T-helper 22 cell (primary cell): ENCODE measurements at places on chromosomes 4 and X.

GRCh38 chr4:135718019-135718418, 1516.4 kb upstream of the PABPC4L start:
- no peak for DNase-seq

DNA sequence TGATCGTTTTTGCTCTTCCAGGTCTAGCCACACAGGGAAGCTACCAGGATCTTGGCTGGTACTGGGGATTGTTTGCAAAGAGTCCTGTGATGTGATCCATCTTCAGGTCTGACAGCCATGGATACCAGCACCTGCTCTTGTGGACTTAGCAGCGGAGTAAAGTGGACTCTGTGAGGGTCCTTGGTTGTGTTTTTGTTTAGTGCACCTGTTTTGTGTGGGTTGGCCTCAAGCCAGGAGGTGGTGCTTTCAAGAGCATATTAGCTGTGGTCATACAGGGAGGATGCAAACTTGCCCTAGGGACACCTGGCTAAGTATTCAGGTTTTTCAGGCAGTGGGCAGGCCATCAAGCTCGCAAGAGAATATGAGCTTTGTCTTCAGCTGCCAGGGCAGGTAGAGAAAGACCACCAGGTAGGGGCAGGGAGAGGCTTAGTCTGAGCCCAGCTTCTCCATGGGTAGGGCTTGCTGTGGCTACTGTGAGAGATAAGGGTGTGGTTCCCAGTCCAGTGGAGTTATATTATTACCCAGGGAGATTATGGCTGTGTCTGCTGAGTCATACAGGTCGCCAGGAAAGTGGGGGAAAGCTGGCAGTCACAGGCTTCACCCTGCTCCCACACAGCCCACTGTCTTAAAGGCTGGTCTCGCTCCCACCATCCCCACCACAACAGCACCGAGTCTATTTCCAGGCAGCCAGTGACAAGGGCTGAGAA, 293.7 kb downstream of the PCDH18 start:
- DNase-seq, result no peak

GRCh38 chr4:76197971-76198410, 15.6 kb downstream of the SCARB2 start:
- DNase-seq, result no peak

DNA sequence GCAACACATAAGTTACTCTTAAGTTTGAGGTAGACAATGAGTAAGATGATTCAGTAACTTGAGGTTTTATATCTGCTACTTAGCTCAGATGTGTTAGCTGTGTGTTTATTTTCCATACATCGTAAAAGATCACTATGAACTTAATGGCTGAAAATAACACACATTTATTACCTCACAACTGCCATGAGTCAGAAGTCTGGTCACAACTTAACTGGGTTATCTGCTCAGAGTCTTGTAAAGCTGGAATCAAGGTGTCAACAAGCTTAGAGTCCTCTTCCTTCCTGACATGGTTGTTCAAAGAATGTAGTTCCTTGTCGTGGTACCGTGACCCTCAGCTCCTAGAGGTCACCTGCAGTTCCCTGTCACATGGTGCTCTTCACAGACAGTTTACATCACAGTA, 204.9 kb upstream of the MAGEB2 start:
- no peak for DNase-seq

GRCh38 chr4:111963158-111963700, 182.0 kb upstream of the FAM241A start:
- no peak for DNase-seq

GRCh38 chr4:185066179-185066578, 47.9 kb downstream of the HELT start:
- DNase-seq, result no peak

- no peak for DNase-seq
Observed at GRCh38 chr4:68183417-68183816, 53.7 kb upstream of the TMPRSS11F start.

GRCh38 chr4:157994863-157995262, 178.0 kb downstream of the GASK1B start:
- DNase-seq, result no peak

- no peak for DNase-seq
Observed at GRCh38 chr4:16019649-16020048, 56.7 kb upstream of the FGFBP2 start.

DNA sequence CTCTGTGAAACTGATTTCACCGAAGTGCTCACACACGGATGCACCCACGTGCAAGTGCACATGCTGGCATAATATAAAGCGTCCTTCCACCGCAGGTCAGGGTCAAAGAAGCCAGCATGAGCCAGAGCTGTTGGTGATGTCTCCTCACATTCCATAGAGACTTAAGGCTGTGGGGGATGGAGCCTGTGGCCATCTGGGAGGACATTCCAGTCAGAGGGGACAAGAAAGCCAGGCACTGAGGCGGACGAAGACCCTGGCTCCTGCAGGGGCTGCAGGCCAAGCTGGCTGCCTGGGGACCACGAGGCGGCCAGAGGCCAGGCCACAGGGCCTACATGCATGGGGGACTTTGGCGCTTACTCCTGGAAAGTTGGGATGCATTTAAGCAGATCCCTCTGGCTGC, 7.7 kb downstream of the RNF212 start:
- no peak for DNase-seq

GRCh38 chr4:73099143-73099542, 29.6 kb upstream of the COX18 start:
- DNase-seq, result no peak

DNA sequence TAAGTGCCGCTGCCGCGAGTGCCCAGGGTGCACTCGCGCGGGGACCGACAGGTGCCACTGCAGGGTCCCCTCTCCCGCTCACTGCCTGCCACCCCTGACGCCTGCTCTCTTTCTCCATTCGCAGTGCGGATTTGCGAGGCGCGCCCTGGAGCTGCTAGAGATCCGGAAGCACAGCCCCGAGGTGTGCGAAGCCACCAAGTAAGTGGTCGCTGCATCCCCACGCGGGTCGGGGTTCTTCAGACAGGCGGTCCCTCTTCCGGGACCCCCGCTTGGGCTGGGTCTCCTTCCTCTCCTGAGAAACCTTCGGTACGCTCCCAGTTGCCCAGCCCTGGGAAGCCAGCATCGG, 547 bp downstream of the GUCY1A1 start:
- DNase-seq, result no peak

- no peak for DNase-seq
Observed at GRCh38 chrX:136551410-136551809, 19.4 kb downstream of the VGLL1 start.

- DNase-seq, result no peak
Observed at GRCh38 chr4:7397206-7398103, 37.3 kb downstream of the PSAPL1 start.

- DNase-seq, result no peak
Observed at GRCh38 chrX:38332505-38332904, 5.2 kb upstream of the RPGR start.

DNA sequence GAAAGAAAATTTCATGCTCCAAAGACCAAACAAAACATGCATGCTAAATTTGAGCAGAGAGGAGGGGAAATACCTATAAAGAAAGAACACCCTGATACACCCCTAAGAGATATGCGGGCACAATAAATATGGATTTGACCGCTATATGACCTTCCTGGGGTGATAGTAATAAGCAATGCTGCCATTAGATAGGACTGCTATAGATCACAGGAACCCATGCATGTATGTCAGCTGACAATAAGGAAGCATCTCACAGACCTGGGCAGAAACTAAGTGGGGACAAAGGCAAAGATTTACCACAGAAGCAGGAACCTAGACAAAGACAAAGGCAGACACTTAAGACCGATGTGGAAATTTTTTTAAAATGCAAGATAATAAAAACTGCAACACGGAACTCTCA, 21.3 kb downstream of the ZNF721 start:
- no peak for DNase-seq

GRCh38 chr4:170697045-170697444, 607.3 kb upstream of the AADAT start:
- no peak for DNase-seq

GRCh38 chrX:136892412-136892811, 11.9 kb upstream of the RBMX start:
- no peak for DNase-seq

DNA sequence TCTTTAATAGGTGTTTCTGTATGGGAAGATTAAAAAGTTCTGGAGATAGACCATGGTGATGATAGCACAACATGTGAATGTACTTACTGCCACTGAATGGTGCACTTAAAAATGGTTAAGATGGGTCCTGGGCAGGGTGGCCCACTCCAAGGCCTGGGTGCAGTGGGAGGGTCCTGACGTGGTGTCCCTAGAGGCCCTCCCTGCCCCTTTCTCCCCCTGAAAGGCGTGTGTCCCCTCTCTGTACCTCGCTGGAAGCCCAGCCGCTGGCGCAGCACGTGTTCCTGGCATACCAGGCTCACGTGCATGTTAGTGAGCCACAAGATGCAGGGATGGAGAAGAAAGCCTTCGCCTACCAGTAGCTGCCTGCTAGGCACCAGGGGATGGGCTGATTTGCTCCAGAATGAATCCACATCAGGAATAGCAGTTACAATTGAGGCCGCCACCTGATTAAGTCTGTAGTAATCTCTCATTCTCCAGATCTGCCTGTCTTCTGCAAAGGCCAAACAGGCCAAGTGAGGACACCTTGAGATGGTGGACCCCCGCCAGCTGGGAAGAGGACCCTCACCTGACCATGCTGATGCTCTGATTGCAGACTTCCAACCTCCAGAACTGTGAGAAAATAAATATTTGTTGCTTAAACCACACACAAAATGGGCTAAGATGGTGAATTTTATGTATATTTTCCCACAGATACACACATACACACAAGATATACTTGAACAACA, 67.5 kb downstream of the COQ2 start:
- DNase-seq, result no peak

GRCh38 chr4:109921384-109921808, 8.7 kb downstream of the EGF start:
- DNase-seq, result no peak

- no peak for DNase-seq
Observed at GRCh38 chr4:163473576-163473975, at the start of gene TKTL2. Gene TKTL2 (minus strand): TSS chr4:163473754. CDS start chr4:163473734, 20 bp downstream.

DNA sequence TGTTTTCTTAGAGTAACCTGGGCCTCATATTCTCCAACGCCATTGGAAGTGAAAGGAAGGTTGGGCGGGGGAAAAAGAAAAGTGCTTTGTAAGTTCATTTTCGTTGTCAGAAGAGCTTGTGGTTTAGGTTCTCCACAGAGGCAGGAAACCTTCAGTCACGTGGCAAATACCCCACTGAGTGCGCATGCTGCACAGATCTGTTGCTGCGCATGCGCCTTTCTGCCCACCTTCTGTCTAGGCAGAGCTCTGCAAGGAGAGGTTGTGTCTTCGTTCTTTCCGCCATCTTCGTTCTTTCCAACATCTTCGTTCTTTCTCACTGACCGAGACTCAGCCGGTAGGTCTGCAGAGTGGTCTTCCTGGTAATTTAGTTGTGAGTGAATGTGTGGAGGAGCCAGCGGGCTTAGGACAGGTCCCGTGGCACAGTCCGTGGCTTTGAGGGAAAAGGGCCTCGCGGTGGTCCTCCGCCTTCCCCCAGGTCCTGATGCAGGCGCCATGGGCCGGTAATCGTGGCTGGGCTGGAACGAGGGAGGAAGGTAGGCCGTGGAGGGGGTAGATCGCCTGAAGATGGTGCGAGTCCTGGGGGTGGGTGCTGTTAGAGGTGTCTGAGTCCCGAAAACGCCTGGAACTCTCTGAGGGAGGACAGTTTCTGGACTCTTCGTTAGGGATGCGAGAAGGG, at the start of gene PAGE5:
Gene PAGE5 (plus strand): TSS at position 228 of the 676 bp plus-strand sequence. CDS start 1,037 bp downstream, outside the sequence.
- no peak for DNase-seq

- DNase-seq, result peak; percentile 63
Observed at GRCh38 chrX:130086447-130087206, 23.7 kb downstream of the ELF4 start.

DNA sequence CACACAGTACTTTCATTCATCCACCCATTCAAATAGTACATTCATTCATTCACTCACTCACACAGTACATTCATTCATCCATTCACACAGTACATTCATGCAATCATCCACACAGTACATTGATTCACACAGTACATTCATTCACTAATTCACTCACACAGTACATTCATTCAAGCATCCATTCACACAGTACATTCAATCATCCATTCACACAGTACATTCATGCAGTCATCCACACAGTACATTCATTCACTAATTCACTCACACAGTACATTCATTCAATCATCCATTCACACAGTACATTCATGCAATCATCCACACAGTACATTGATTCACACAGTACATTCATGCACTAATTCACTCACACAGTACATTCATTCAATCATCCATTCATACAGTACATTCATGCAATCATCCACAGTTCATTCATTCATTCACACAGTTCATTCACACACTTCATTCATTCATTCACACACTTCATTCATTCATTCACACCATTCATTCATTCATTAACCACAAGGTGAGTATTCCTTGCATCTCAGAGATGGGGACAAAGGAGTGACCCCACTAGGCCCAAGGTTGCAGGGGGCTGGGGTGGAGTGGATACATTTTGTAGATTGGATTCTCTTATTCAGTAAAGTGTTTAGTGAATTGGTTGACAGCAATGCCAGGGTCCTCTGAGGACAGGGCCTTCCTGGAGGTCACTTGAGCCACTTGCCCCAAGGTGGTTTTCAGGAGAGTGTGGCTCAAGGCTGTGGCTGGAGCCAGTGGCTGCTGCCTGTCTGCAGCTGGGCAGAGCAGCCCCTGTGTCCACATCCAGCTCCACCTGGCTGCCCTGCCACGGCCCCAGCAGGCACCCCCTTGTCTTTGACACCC, 4.3 kb upstream of the SPON2 start:
- DNase-seq, result no peak

GRCh38 chr4:110635163-110635865, 12.4 kb upstream of the PITX2 start:
- DNase-seq, result no peak

DNA sequence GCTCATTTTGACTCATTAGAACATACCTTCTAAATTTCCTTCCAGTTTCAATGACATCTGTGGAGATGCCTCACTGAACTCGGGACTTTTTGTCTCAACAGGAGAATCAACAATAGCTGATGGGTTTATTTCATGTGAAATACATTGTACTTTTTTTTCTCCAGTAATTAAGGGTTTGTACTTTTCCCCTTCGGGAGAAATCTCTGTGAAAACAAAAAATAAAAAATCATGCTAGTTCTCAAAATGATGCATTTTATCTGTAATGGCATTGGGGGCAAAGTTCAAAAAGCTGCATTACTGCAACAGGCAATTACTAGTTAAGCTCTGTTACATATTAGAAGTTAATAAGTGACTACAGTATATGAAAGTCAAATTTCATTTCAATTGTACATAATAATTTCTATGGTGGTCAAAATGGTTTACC, 167.3 kb upstream of the SH3RF1 start:
- no peak for DNase-seq

- no peak for DNase-seq
Observed at GRCh38 chrX:104618106-104618895, 52.3 kb downstream of the IL1RAPL2 start.
